ENCODE measurements at places on chromosomes 16 and 17.

GRCh38 chr17:48549914-48550501 lies 5.1 kb upstream of the HOXB2 start:
- peak; percentile 59 for DNase-seq

DNA sequence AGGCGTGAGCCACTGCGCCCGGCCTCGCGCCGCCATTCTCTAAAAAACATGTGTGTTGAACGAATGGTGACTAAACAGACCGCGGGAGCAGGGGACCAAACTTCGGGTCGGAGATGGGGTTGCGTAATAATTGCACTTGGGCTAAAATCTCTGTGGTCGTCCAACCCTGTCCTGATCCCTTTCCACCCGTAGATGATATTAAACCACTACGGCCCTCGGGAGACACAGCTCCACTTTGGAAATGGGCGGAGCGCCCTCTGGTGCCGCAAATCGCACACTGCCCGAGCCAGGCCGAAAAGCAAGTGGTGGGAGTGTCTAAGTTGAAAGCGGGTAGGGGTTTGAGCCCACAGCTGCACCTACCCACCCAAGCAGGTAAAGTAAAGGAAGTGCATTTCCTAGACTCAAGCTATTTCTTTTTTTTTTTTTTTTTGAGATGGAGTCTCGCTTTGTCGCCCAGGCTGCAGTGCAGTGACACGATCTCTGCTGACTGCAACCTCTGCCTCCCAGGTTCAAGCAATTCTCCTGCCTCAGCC lies 17.0 kb downstream of the CAVIN1 start:
- peak; percentile 66 for DNase-seq

GRCh38 chr17:8062435-8062806 lies 23.6 kb downstream of the ALOX15B start:
- peak; percentile 41 for DNase-seq

DNA sequence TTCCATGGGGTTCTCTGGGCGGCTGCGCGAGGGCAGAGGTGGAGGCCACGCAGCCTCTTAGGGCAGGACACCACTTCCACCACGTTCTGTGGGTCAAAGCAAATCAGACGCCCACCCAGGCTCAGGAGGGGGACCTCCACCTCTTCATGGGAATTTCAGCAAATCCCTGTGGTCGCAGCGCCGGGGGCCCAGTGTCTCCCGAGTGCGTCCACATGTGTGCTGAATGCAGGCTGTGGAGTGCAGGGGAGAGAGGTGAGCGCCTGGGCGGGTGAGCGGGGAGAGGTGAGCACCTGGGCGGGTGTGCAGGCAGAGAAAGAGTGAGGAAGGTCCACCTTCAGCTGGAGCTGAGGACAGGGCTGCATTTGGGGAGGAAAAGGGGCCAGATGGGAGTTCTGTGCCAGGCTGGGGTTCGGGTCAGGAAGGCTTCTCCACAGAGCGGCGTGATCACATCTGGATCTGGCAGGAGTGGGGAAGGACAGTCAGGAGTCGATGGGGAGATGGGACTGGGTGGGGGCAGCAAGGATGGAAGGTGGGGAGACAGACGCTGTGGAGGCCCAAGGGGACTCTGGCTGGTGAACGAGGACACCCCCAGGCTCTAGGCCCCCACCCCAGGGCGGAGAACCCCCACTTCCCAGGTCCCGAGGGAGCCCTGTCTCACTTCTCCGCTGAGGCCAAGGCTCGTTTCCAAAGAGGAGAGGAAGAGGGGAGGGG lies 36.8 kb upstream of the CBFA2T3 start:
- no peak for DNase-seq

- peak; percentile 25 for DNase-seq
Measured at GRCh38 chr17:81285179-81285878, 9.8 kb downstream of the SLC38A10 start.

DNA sequence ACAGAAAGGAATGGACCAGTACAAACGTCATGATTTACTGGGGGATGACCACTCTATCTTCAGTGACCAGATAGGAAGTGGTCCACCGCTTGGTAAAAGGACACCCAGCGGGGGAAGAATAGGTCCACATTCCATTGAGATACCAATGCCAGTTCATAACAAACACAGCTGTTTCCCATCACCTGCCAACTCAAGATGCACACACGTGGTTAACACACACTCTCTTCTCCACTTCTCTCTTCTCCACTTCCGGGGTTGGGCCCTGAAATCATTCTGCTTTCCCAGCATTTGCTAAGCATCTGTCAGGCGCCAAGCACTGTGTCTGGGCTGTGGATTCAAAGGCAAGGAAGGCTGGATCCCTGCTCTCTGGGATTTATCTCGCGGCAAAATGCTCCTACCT lies 175.5 kb downstream of the SLC39A11 start:
- DNase-seq: no peak

DNA sequence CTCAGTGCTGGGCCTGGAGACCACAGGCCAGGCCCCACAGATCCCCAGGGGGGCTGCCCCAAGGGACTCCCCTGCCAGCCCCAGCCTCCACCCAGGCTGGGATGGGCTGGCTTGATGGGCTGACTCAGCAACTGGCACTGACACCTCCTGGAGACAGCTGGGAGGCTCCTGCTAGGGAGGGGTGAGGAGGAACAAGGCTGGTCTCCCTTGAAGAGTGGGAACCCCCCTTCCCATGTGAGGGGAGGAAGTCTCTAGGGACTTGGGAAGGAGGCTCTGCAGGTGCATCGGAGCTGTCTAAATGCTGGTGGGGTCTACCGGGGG lies 10.4 kb downstream of the NHERF1 start:
- peak; percentile 40 for DNase-seq

DNA sequence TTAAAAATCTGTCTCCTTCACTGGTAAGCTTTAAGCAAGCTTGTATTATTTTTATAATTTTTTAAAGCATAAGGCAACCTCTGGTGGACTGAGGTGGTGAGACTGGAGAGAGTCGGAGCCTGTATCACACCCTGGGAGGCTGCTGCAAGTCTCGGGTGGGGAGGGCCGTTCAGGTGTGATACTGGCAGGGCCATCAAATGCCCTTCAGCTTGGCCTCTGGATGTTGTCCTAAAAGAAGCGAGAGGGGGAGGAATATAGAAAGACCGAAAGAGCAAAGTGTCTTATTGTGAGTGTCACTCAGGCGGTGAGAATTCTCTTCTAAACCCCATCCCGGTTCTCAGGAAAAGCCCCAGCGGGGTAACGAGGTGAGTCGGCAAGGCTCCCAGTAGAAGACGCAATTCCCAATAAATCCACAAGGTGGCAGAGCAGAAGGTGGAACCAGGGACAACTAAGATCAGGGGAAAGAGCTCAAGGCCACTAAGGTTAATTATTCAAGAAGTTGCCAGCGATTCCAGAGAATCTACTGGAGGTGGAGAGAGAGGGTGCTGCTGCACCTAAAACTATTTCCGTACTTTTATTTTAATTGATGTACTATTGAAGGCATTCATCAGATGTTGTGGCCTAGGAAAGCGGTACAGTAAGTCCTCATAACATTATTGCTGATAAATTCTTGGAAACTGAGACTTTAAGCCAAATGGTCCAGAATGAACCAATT lies 14.1 kb downstream of the C17orf67 start:
- peak; percentile 67 for DNase-seq

DNA sequence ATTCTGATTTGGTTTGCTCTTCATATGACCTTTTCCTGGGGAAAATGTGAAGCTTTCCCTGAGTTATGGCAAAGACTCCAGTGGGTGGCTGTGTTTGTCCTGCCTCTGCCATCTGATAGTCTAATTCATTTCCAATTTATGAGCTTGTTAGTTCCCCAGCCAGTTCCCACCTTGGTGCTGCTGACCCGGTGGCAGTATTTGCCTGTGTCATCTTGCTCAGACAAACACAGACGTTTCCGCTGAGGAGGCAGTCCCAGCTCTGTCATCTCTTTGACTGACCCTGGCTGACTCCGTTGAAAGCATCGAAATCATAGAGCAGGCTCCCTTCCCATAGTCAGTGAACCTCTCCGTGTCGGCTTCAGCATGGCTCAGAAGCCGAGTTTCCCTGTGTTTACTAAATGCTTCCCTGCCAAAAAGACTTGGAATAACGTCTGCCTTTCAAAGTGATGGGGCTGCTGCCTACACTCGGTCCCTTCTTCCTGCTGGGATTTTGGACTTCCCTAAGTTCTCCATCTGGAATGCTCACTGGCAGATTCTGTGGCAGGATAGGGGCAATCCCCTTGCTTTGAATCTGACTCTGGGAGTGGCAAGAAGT lies 538.3 kb downstream of the NPIPA7 start:
- no peak for DNase-seq

Data from astrocyte of the spinal cord (primary cell).